ENCODE measurements at places on chromosomes 2 and 18.

- DNase-seq: no peak
These were observed 293.3 kb downstream of the MTX2 start for GRCh38 chr2:176562359-176563078.

DNA sequence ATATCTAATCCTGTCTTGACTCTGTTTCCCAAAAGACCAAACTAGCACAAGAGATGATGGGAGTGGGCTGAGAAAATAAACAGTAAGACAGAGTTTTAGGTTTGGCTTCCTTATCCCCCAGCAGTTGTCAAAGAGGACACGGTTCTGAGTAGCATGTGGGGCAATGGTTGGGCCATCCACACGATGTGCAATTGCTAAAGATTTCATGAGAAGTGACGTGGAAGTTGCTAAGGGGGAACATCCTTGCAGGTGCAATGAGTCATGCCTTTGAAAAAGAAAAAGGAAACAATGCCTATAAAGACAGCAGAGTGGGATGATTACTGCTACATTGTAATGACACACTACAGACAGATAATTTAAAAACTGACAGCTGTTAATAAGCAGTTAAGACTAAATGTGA is 1395.8 kb downstream of the LRP1B start:
- no peak for DNase-seq

GRCh38 chr2:121359716-121360565 is 74.9 kb upstream of the TFCP2L1 start:
- no peak for DNase-seq

DNA sequence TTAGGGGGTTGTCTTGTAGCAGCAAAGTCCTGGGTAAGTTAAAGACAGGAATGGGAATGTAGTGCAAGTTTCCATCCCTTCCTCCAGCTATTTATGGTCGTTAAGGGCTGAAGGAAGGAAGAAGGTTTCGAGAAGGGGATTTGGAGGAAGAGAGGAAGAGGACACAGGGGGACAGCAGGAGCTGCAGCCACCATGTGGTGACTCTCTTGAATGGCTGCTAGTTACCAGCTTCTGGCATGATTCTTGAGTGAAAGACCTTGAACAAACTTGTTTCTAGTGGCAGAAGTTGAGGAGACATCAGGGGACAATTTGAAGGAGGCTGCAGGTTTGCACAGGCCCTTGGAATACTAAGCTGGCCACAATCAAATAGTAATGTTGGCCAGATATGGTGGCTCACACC is 116.6 kb downstream of the MTX2 start:
- DNase-seq: no peak

DNA sequence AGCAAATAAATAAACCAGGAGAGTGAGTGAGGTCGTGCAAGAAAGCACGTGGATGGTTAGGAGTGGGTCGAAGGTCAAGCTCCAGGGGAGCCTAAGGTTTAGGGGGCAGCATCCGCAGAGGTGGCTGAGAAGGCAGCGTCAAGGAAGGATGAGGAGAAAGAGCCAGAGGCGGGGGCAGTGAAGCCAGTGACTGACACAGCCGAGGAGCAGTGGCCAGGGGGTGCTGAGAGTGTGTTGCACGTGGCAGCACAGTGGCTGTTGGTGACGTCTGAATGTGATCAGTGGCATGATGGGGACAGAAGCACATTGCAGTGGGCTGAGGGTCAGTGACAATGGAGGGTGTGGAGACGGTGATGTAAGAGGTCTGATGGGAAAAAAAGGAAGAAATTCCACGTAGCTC is 13.7 kb upstream of the FHL2 start:
- no peak for DNase-seq

- no peak for DNase-seq
These were observed 37.7 kb upstream of the FSHR start for GRCh38 chr2:49192036-49192435.

GRCh38 chr18:62369129-62369644 is 44.1 kb downstream of the TNFRSF11A start:
- no peak for DNase-seq

- no peak for DNase-seq
These were observed 337.5 kb downstream of the RIT2 start for GRCh38 chr18:42778024-42778423.

DNA sequence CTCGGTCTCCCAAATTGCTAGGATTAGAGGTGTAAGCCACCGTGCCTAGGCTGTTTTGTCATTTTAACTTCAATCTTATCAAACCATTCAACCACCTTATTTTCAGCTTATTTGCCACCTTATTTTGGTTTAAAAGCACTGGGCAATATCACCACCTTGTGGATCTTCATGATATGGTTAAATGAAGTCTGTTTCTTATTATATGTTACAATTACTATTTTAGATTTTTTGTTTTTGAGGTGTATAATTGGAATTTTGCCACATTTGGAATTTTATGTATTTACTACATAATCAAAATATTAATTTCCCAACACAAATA is 43.8 kb upstream of the SCN9A start:
- no peak for DNase-seq

DNA sequence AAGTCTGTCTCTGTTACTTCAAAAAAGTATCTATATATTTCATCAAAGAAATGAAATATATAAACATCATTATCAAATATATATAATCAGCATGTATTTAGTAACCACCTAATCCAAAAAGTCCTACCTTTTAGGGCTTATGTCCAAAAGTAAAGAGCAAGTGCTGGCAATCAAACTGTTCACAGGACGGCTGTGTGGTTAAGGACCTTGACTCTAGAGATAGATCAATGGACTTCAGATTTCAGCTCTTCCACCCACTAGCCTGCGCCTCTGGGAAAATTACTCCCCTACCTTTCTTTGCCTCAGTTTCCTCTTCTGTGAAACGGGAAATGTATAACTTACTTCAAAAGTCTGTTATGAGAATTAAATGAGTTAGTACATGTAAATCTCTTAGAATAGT is 29.4 kb downstream of the SATB2 start:
- DNase-seq: no peak

GRCh38 chr18:22641958-22642357 is 224.2 kb upstream of the CTAGE1 start:
- DNase-seq: no peak

DNA sequence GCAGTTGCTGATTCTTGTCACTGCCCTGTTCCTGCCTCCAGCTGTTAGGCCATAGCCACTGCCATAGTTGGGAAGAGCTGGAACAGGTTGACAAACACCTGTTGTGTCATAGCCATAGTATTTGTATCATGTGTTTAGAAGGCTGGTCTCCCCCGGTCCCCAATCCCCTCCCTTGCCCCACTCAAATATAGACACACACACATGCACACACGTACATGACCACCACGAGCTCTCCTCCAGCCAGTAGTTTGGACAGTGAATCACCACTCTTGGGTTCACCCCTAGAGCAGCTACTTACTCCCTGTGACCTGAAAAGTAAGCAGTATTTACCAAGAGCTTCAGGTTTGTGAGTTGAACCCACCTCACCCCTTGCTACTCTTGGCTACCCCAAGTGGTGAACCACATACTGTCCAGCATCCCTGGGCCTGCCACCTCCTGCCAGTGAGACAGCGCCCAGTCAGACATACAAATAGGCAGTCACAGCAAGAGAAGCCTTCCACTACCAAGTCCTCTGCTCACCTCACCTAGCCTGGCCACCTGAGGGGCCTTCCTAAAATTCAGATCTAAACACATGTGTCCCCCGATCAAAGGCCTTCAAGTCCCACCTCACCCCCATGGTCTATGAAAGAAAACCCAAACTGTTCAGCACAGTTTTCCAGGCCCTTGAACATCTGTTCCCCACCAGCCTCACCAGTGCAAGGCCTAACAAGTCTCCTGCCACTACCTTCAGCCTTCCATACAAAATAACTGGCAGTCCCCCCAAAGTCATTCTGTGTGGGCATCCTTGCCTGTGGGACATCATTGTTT is 7.1 kb downstream of the PCBP1 start:
- no peak for DNase-seq

DNA sequence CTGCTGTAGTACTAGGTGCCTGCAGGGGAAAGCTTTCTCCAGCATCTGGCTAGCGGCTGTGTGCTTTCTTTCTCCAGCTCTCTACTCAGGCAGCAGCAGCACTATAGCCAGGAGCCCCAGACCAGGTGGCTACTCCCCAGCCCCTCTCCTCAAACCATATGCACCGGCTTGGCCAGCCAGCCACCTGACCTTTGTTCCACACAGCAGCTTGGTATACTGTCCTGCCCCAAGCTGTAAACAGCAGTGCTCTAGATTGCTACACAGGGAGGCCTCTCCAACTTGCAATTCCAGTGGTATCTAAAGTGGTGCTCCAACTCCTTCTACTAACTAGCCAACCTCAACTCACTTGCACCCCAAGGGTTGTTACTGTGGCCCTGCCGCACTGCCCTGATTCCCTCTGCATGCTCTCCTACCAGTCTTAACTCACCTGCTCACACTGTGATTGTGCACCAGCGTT is 19.6 kb downstream of the LDAH start:
- no peak for DNase-seq

GRCh38 chr2:96143848-96144480 is 1.3 kb downstream of the DUSP2 start:
- DNase-seq: no peak

DNA sequence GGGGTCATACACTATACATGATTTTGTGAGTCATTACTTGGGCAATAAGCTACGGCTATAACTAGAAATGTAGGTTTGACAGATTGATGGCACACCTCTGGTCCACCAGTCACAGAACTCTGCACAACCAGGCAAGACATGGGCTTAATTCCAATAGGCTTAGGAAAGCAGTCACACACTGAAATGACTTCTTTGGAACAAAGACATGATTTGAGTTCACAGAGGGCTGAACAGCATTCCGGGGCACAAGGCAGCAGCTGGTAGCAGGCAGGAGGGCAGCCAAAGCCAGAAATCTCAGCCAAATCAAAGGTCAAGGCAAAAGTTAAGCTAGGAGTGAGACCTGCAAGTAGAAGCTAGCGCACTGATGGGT is 27.4 kb downstream of the FABP1 start:
- no peak for DNase-seq

GRCh38 chr2:96575785-96576456 is 39.4 kb downstream of the ARID5A start:
- DNase-seq: no peak
